ENCODE measurements at places on chromosomes 16 and 17. TPM values are rescaled to one million over a fixed set of nuclear protein-coding genes. Genes with fewer than 3 reads are reported as not detected.
A peak's percentile ranks its signal among the peaks of the same experiment; 100 is the strongest.

DNA sequence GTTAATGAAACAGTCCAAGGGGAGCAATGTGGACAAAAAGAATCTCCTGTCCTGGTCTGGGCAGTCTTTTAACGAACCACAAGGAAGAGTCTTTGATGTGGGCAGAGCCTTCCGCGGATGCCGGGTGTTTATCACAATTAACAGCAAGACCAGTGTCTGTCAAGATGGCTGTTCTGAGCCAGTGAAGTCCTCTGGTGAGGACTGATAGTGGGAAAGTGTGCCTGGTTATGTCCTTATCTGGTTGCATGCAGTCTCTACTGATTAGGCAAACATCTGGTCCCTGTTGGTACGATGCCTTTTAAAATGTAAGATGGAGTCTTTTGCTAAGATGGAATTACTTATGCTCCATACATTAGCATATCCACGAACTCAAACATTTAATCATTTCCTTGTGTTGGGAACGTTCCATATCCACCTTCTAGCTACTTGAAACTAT, 88.5 kb downstream of the ZNF18 start:
- no peak for DNase-seq
- H3K36me3 ChIP-seq = no peaks in the 10 kb centered on the region
- no peak overlapping the region for H3K27ac ChIP-seq
- H3K4me1 ChIP-seq = no peaks in the 10 kb centered on the region
- no peaks in the 10 kb centered on the region for H3K27me3 ChIP-seq

CBFA2T3 gene
- total RNA-seq = 0.34 TPM

CRYBA1 gene
- total RNA-seq = not detected

GRCh38 chr16:79263425-79263824, 337.1 kb downstream of the MAF start:
- no peak overlapping the region for H3K27ac ChIP-seq
- DNase-seq = no peak
- peaks cover 58% of the 10 kb centered on the region for H3K27me3 ChIP-seq
- H3K4me1 ChIP-seq = peaks cover 18% of the 10 kb centered on the region
- H3K4me3 ChIP-seq = no peak overlapping the region

ZNF689 gene
- total RNA-seq = 9.8 TPM

GRCh38 chr17:67672592-67673335, 45.0 kb upstream of the NOL11 start:
- H3K4me1 ChIP-seq = no peaks in the 10 kb centered on the region
- peaks cover 16% of the 10 kb centered on the region for H3K36me3 ChIP-seq
- H3K4me3 ChIP-seq = no peak overlapping the region
- DNase-seq = no peak

KRTAP9-8 gene
- not detected for total RNA-seq

TBC1D3K gene
- not detected for total RNA-seq

- H3K4me3 ChIP-seq = no peak overlapping the region
- no peak for DNase-seq
- peaks cover 11% of the 10 kb centered on the region for H3K4me1 ChIP-seq
- no peaks in the 10 kb centered on the region for H3K27me3 ChIP-seq
- no peak overlapping the region for H3K27ac ChIP-seq
Observed at GRCh38 chr17:31099016-31099415, 4.2 kb downstream of the NF1 start.

GRCh38 chr17:32985050-32985756, 6.4 kb upstream of the SPACA3 start:
- peaks cover 9% of the 10 kb centered on the region for H3K27me3 ChIP-seq
- DNase-seq = no peak
- no peak overlapping the region for H3K4me3 ChIP-seq
- no peaks in the 10 kb centered on the region for H3K36me3 ChIP-seq
- H3K27ac ChIP-seq = no peak overlapping the region

YBX2 gene
- total RNA-seq = 0.56 TPM

IRF8 gene
- 221 TPM for total RNA-seq

- DNase-seq = peak; percentile 10
- H3K4me3 ChIP-seq = no peak overlapping the region
- peaks cover 3% of the 10 kb centered on the region for H3K36me3 ChIP-seq
- peaks cover 49% of the 10 kb centered on the region for H3K4me1 ChIP-seq
- peak overlapping the region; percentile 83 for H3K27ac ChIP-seq
- H3K27me3 ChIP-seq = no peaks in the 10 kb centered on the region
Observed at GRCh38 chr17:51428668-51429495, 168.5 kb downstream of the UTP18 start.

LGALS9B gene
- not detected for total RNA-seq

DNA sequence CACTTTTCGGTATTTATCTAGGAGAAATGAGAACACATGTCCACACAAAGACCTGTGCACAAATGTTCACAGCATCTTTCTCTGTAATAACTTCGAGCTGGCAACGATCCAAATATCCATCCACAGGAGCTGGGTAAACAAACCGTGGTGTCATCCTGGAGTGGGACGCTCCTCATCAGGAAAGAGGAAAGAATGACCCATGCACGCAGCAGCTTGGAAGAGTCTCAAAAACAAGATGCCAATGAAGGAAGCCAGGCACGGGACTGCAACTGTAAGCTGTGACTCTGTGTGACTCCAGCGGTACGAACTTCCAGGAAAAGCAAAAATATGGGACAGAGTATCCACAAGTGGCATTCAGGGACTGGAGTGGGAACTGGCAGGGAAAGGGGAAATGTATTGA, 36.7 kb upstream of the CIBAR2 start:
- H3K27ac ChIP-seq = no peak overlapping the region
- no peaks in the 10 kb centered on the region for H3K27me3 ChIP-seq
- no peak for DNase-seq

NAGPA gene
- total RNA-seq = 11.3 TPM

OR3A3 gene
- total RNA-seq = not detected

GRCh38 chr17:39965017-39965699, 2.4 kb downstream of the GSDMA start:
- no peak for DNase-seq
- no peaks in the 10 kb centered on the region for H3K36me3 ChIP-seq
- H3K4me3 ChIP-seq = no peak overlapping the region
- no peak overlapping the region for H3K27ac ChIP-seq
- H3K27me3 ChIP-seq = no peaks in the 10 kb centered on the region
- H3K4me1 ChIP-seq = peaks cover 19% of the 10 kb centered on the region

CEP112 gene
- total RNA-seq = 1.5 TPM

DNA sequence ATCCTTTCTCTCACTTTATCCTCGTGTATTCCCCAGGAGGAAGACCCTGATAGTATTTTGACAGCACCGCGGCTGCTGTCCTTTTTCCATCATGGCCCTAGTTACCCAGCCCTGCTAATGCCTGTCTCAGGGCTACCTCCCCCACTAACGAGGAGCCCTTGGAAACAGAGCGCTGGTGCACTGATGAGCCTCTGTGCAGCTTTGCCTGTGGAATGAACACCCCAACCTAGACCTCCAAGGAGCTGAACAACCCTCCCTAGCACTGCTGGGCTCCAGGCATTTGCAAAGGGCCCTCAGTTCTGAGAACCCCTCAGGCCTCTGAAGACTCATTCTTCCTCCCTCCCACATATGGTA, 23.3 kb upstream of the CCL1 start:
- H3K27me3 ChIP-seq = peaks cover 17% of the 10 kb centered on the region
- H3K36me3 ChIP-seq = no peaks in the 10 kb centered on the region
- no peak overlapping the region for H3K4me3 ChIP-seq
- peaks cover 28% of the 10 kb centered on the region for H3K4me1 ChIP-seq
- no peak for DNase-seq

TMEM220 gene
- 1.4 TPM for total RNA-seq

KRT36 gene
- total RNA-seq = not detected

DNA sequence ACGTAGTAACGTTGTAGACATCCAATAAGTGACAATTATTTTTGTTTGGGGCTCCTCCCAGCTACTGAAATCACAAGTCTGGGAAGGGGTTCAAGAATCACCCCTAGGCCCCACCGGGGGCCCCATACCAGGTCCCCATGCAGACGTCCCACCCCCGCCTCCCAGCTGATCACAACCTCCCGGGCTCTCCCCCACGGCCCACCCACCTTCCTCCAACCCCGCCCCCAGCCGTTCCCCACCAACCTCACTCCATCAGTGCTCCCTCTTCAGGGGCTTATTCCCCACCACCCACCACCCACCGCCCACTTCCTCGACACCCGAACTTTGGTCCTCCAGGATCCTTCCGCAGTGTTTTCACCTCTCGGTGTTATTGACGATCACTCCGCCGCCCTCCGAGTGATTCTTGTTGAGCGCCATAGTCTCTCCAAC, 240 bp downstream of the WBP2 start:
- H3K36me3 ChIP-seq = peaks cover 3% of the 10 kb centered on the region
- H3K4me3 ChIP-seq = no peak overlapping the region
- H3K4me1 ChIP-seq = peaks cover 33% of the 10 kb centered on the region
- H3K27me3 ChIP-seq = no peaks in the 10 kb centered on the region
- no peak overlapping the region for H3K27ac ChIP-seq
- DNase-seq = no peak

- no peak overlapping the region for H3K27ac ChIP-seq
- no peaks in the 10 kb centered on the region for H3K27me3 ChIP-seq
- H3K4me1 ChIP-seq = no peaks in the 10 kb centered on the region
- H3K4me3 ChIP-seq = no peak overlapping the region
- H3K36me3 ChIP-seq = no peaks in the 10 kb centered on the region
Observed at GRCh38 chr16:1450841-1451240, 6.5 kb upstream of the CCDC154 start.

GRCh38 chr17:57109393-57110151, 24.5 kb downstream of the AKAP1 start:
- H3K4me1 ChIP-seq = no peaks in the 10 kb centered on the region
- DNase-seq = no peak
- no peaks in the 10 kb centered on the region for H3K27me3 ChIP-seq
- peaks cover 22% of the 10 kb centered on the region for H3K36me3 ChIP-seq

- H3K4me3 ChIP-seq = no peak overlapping the region
- peaks cover 53% of the 10 kb centered on the region for H3K36me3 ChIP-seq
- no peak for DNase-seq
- H3K4me1 ChIP-seq = no peaks in the 10 kb centered on the region
Observed at GRCh38 chr16:24801761-24802302, 43.9 kb upstream of the SLC5A11 start.

DNA sequence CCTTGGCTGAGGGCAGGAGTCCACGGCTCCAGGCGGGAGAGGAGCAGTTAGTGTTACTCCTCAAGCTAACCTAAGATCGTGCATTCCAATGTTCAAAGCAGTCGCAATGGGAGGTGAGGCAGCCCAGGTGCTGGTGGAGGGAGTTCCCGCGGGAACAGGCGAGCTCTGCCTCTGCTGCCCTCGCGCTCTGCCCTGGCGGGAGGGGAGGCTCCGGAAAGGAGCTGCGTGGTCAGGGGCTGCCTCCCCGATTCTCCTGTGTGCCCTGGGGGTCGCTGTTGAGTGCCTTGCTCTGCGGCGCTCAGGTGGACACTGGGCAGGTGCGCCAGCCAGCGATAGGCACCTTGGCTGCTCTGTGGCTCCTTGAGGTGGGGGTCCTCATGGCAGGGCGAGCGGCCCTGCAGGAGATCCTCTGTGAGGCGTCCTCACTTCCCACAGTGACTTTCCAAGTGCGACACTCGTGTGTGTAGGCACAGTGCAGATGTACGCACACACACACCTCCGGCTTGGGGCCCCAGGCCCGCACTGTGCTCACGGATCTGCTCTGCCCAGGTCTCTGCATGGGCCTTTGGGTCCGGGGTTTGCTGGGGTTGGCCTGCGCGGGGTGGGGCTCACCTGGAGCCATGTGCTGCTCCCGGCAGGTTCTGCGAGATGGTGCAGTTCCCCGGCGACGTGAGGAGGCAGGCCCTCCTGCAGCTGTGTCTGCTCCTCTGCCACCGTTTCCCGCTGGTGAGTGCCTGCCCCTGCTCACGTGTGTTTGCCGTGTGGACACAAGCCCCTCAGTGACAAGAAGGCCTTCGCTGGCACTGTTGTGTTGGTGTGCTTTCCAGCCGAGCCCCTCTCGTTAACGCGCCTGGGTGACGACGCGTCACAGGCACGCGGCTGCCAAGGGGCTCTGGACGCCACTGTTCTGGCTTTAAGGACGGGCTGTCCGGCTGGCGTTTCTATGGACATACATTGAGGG, 97.9 kb upstream of the ZNF750 start:
- no peak overlapping the region for H3K4me3 ChIP-seq
- no peak for DNase-seq
- no peaks in the 10 kb centered on the region for H3K4me1 ChIP-seq
- H3K36me3 ChIP-seq = peaks cover 26% of the 10 kb centered on the region
- no peaks in the 10 kb centered on the region for H3K27me3 ChIP-seq
- H3K27ac ChIP-seq = no peak overlapping the region

GRCh38 chr16:89066721-89067120, 26.9 kb upstream of the ACSF3 start:
- no peaks in the 10 kb centered on the region for H3K27me3 ChIP-seq
- no peaks in the 10 kb centered on the region for H3K4me1 ChIP-seq
- H3K27ac ChIP-seq = no peak overlapping the region
- no peak for DNase-seq

DNA sequence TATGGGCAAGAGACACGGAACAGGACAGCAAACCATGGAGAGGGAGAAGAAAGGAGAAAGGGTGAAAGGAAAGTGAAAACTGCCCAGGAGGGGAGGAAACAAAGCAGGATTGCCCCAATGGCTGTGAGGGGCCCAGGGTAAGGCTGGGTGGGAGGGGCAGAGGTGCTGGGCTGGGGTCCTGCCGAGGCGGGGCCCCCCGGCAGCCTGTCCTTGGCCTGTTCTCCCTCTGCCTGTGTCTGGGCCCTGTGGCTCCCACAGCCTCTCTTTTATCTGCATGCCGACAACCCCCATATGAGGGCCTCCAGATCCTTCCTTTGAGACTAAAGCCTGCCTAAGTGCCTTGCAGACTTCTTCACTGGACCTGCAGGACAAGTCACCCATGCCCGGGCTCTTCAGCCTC, 15.5 kb downstream of the ZNHIT3 start:
- peak overlapping the region; percentile 18 for H3K27ac ChIP-seq
- peaks cover 6% of the 10 kb centered on the region for H3K4me1 ChIP-seq
- peaks cover 42% of the 10 kb centered on the region for H3K36me3 ChIP-seq
- no peaks in the 10 kb centered on the region for H3K27me3 ChIP-seq
- DNase-seq = no peak

DNA sequence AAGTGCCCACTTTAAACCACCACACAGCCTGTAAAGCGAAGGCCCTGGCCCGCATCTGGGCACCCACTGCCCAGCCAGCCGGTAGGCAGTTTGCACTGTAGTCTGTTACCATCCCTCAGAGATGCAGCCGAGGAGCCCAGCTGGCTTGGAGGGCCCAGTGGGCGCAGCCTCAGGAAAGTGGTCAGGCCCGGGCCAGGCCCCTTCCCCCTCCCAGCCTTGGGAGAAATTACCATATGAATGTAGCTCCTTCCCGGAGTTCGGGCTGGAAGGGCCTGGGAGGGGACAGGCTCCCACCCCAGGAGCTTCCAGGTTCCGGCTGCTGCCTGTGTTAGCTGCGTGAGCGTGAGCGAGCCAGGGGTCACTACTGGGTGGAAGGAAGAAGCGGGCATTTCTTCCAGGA, 325.4 kb downstream of the SEC14L1 start:
- peak overlapping the region; percentile 60 for H3K4me3 ChIP-seq
- H3K27ac ChIP-seq = peak overlapping the region; percentile 89
- no peak for DNase-seq
- H3K36me3 ChIP-seq = peaks cover 89% of the 10 kb centered on the region

DNA sequence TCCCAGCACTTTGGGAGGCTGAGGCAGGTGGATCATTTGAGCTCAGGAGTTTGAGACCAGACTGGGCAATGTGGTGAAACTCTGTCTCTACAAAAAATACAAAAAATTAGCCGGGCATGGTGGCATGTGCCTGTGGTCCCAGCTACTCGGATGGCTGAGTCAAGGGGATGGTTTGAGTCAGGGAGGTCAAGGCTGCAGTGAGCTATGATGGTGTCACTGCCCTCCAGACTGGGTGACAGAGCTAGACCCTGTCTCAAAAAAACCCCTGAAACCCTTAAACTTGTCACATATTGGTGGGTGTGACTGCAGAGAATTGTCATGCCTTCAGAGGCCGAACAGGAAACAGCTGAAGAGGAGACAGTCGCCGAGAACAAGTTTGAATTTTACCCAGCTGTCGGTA, 13.4 kb downstream of the RPTOR start:
- no peak for DNase-seq
- no peak overlapping the region for H3K4me3 ChIP-seq
- peaks cover 6% of the 10 kb centered on the region for H3K36me3 ChIP-seq
- H3K27ac ChIP-seq = no peak overlapping the region

Measured in activated CD8-positive, alpha-beta T cell treated with anti-CD3 and anti-CD28 coated beads for 36 hours (primary cell).